ENCODE measurements at places on chromosomes 7 and 10.
A peak's percentile ranks its signal among the peaks of the same experiment; 100 is the strongest.

DNA sequence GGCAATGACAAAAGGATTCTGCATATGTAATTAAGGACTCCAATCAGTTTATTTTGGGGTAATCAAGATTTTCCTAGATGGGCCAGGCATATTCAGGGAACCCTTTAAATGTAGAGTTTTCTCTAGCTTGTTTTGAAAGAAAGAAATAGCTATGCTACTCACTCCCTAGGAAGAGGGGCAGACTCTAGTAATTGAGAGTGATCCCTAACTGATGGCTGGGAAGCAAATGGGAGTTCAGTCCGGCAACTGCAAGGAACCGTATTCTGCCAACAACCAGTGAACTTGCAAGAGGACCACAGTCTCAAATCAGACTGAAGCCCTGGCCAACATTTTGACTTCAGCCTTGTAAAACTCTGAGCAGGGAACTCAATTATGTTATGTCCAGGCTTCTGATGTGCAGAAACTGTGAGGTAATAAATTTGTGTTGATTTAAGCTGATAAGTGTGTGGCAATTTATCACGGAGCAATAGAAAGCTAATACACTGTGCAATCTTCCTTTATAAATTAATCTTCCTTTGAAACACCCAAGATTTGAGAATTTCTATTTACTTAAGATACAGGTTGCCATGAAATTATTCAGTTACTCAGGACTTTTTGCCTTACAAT is 14.0 kb downstream of the AOAH start:
- peak; percentile 30 for DNase-seq

DNA sequence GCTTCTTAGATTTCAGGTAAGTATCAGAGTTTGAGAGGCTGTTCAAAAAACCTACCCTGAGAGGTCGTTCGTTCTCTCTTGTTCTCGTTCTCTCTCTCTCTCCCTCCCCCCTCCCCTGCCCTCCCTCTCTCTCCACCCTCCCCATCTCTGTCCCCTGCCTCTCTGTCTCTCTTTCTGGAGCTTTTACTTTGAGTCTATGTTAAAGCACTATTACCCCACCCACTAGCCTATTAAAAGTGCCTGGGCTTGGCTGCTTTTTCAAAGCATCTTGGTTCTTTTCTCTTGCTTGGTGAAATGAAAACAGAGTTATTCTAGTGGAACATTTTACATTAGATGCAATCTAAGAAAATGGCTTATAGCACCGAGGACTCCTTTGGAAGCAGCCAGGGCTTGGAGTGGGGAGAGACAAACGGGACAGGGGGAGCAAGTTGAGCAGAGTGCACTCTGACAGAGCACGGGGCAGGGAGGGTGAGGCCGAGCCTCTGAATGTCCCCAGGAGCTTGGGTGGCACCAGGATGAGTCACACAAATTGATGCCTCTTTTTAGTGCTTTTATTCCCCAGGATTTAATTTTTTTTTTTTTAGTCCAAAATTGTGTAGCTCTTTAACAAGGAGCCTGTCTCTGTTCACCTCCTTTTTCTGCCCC is 134.3 kb downstream of the CFAP58 start:
- DNase-seq = no peak

DNA sequence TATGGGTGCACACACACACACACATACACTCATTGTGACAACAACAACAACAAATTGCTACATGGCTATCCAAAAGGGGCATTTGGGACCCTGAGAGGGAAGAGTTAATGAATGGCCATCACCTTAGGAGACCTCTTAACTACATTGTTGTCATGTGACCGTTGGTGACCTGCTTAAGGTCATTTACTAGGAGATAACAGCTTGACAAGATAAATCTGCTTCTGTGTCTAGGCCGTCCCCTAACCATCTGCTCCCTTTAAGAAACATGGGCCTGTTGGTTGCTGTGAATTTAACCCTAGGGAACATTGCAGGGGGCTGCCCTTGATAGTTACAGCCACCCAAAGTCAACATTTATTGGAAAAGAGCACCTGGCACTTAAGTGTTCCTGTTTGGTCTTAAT is 29.7 kb downstream of the C1QL3 start:
- no peak for DNase-seq

DNA sequence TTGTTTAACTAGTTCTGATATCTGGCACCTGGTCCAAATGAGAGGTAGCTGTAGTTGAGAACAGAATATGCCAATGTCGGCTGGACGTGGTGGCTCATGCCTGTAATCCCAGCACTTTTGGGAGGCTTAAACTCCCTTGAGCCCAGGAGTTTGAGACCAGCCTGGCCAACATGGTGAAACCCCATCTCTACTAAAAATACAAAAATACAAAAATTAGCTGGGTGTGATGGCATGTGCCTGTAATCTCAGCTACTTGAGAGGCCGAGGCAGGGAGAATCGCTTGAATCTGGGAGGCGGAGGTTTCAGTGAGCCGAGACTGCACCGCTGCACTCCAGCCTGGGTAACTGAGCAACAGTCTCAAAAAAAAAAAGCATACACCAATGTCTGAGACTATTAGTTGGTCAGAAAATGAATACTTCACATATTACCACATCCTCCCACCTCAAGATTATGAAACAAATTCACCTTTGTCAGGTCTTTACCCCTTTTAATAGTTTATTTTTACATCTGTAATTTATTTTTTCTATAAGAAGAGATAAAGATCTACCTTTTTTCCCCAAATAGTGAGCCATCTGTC is 38.8 kb downstream of the EPC1 start:
- peak; percentile 30 for DNase-seq

DNA sequence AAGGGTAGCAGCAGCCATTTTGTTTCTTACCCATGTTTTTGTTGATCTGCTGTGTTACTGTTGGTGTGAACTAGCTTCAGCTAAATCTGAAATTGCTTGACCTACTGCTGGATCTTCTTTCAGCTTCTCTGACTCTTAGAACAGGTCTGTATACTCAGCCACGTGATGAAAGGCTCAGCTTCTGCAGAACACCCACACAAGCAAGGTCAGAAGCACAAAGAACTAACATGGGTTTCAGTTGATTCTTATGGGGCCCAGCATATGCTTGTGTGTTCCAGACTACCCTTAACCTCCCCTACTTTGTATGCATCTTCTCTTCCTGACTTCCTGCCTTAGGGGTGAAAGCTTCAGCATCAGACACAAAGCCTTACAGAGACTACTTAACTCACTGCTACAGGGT is 186.8 kb downstream of the HGF start:
- DNase-seq = no peak

DNA sequence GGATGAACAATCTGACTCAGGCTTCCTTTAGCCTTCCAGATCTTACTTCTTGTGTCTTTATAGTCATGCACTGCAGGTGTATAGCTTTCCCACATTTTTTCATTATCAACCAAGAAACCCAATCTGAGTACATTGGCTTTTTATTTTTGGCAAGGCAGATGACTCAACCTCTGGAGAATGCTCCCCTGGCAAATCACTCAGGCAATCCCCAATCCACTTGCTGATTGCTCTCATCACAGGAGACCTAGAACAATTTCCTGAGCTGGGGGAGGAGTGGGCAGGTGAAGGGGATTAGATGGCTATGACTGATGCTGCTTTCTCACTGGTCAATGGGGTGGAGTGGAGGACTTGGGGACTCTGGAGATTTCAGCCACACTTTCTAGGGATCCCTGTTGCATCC is 134.4 kb downstream of the SLC16A9 start:
- no peak for DNase-seq

- DNase-seq = no peak
Observed at GRCh38 chr10:99484626-99485581, 47.8 kb upstream of the NKX2-3 start.

- no peak for DNase-seq
Observed at GRCh38 chr10:87575851-87576250, 71.2 kb downstream of the MINPP1 start.

- no peak for DNase-seq
Observed at GRCh38 chr7:141484907-141485306, 66.3 kb upstream of the AGK start.

GRCh38 chr7:1733206-1733907 is 63.3 kb downstream of the ELFN1 start:
- no peak for DNase-seq

GRCh38 chr10:22341190-22341925 is 3.9 kb upstream of the SPAG6 start:
- peak; percentile 16 for DNase-seq

- no peak for DNase-seq
Observed at GRCh38 chr7:101699881-101700823, 71.1 kb upstream of the MYL10 start.

DNA sequence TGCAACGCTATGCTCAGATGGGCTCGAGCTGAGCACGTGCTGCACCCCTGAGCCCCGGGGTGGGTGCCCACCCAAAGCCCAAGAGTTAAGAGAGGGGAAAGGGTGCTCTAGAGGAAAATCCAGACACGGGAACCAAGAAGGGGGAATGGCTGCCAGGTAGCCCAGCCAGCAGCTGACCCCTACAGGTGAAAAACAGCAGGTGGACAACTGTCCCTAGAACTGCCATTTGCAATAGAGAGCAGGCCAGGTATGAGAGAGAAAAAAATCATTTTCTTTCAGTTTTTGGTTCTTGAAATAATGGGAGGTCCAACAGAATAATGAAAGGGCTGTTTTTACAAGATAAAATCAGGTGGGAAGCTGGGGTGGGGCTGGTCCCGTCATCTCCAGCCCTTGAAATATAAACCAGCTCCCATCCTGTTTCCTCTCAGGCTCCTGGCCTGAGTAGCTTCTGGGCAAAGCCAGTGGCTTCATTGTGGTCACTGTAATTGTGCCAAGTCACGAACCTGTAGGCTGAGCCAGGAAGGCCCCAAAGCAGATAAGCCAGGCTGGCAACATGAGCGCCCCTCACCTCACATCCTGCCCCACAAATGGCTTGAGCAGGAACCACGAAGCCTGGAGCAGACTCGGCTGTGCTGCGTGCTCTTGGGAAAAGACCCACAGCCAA is 257.8 kb downstream of the SNX10 start:
- no peak for DNase-seq

DNA sequence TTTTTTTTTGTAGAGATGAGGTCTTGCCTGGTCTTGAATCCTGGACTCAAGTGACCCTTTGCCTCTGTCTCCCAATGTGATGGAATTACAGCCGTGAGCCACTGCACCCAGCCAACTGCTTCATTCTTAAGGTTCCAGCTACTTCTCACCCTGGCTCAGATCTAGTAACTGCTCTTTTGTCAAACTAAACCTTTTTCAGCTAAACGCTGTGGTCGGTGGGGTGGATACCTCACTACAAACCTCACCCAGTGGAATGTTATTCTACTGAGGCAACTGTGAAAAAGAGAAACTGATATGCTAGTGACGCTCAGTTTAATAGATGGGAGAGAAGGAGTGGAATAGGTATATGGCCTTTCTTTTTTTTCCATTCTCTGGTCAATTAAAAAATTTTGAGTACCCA is 1.7 kb upstream of the MRLN start:
- peak; percentile 77 for DNase-seq

- peak; percentile 95 for DNase-seq
Observed at GRCh38 chr10:94183666-94184264, 179.0 kb downstream of the NOC3L start.

- no peak for DNase-seq
Observed at GRCh38 chr10:46314071-46314470, 27.3 kb downstream of the ANTXRL start.

GRCh38 chr10:132410056-132410778 is 13.2 kb downstream of the PWWP2B start:
- no peak for DNase-seq

- no peak for DNase-seq
Observed at GRCh38 chr10:71970331-71970730, 6.1 kb downstream of the CHST3 start.

GRCh38 chr7:87267239-87267900 is 47.8 kb upstream of the TMEM243 start:
- DNase-seq = no peak

GRCh38 chr7:129435414-129435829 is 1.2 kb downstream of the STRIP2 start:
- no peak for DNase-seq

GRCh38 chr10:124743191-124744101 is 732 bp downstream of the FAM53B start:
- no peak for DNase-seq

DNA sequence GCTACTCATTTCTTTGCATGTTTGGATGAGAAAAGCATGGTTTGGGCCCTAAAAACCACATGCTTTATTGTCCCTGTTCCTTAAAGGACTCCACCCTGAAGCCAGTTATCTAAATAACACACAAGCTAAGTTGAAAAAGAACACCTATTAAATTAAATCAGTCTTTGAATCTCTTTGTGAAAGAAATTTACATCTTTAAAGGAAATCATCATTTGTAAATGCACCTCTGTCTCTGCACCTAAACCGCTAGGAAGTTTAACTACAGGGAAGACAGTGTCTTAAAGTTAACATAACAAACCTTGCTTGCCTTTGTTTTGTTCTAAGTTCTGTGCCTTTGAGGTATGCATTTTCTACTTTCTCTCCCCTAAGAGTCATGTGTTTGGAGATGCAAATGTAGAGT is 52.6 kb downstream of the HTR7 start:
- DNase-seq = no peak

DNA sequence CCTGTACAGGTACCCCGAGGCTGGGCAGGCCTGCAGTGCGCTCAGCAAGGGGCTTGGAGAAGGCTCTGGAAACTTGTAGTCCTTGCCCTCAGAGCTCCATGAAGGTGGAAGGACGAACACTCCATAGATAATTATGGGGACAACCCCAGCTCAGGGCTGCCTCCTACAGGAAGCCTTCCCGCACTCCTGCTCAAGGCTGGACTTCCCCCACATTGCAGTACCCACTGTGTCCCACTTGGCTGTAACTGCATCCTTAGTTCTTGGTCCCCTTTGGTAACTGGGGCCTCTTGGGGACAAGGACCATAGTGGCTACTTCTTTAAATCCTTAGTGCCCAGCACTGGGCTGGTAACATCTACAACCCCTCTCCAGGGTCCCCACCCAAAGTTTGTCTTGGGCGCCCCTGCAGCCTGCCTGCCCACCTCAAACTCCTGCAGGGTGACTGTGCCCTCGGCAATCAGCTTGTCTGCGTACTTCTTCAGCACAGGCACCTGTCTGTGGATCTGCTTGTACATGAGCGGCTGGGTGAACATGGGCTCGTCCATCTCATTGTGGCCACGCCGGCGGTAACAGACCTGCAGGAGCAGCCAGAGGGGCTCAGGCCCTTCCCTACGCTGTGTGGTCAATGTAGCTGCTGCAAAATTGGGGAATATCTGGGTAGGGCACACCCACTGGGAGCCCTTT is 17.1 kb downstream of the OGDHL start:
- no peak for DNase-seq

GRCh38 chr7:94059746-94060145 is 55.6 kb upstream of the BET1 start:
- peak; percentile 77 for DNase-seq

DNA sequence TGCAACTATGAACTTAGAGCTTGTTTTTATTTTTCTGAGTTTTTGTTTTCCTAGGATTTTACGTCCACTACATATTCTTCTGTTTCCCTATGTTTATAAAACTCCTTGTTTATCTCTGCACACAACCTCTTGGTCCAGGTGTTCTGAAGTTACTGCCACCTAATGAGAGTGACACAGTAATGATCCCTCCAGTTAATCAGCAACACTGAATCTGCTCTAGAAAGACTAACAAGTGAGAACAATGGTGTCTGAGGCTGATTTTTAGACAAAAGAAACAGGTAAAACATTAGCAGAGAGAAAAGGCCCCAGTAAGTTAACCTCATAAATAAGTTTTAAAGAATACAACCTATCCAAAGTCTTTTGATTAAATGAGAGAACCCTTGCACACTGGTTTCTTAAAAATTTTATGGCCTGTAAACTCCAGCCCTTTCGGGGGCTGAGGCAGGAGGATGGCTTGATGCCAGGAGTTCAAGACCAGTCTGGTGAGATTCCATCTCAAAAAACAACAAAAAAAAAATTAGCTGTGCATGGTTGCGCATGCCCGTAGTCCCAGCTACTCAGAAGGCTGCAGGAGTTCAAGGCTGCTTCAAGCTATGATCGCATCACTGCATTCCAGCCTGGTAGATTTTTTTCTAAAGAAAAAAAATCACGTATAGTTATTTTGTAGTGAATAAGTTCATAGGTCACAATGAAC is 397.6 kb downstream of the MAGI2 start:
- no peak for DNase-seq
